Daoy (cell line): ENCODE measurements at places on chromosomes 12 and 14. TPM values are rescaled to one million over a fixed set of nuclear protein-coding genes. Genes with fewer than 3 reads are reported as not detected.

- no peak for DNase-seq
Measured at GRCh38 chr14:85978582-85979250, 448.8 kb downstream of the FLRT2 start.

OTOGL gene
- 1.0 and 1.4 TPM in 2 replicates for total RNA-seq

GRCh38 chr14:63046339-63047268 lies 1.3 kb upstream of the KCNH5 start:
- peak; percentile 3 for DNase-seq

GRCh38 chr14:39015964-39016577 lies 87.0 kb downstream of the SEC23A start:
- no peak for DNase-seq

DNA sequence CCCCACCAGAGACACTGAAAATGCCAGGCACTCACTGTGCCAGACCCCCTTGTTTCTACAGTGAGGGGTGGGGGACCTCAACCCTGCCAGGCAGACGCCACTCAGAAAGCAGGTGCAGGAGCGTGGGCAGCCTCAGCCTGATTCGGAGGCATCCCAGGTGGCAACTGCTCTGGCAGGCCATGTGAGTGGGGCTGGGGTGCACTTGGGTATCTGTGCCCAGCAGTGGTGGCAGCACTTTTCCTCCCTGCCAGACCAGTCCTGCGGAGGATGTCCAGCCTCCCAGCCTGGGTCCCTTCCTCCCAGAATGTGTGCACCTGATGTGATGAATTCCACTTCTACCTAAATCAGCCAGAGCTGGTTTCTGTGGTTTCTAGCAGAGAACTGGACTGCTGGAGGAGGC lies 13.4 kb upstream of the TTC7B start:
- DNase-seq = no peak

GRCh38 chr14:37116933-37117849 lies 55.2 kb downstream of the SLC25A21 start:
- DNase-seq = peak; percentile 83

GRCh38 chr12:80709811-80710726 lies 2.6 kb downstream of the MYF6 start:
- DNase-seq = peak; percentile 19

- DNase-seq = peak; percentile 26
Measured at GRCh38 chr14:70032447-70032846, 153.2 kb downstream of the SMOC1 start.

- peak; percentile 69 for DNase-seq
Measured at GRCh38 chr12:118120579-118121363, 15.2 kb upstream of the PEBP1 start.

DNA sequence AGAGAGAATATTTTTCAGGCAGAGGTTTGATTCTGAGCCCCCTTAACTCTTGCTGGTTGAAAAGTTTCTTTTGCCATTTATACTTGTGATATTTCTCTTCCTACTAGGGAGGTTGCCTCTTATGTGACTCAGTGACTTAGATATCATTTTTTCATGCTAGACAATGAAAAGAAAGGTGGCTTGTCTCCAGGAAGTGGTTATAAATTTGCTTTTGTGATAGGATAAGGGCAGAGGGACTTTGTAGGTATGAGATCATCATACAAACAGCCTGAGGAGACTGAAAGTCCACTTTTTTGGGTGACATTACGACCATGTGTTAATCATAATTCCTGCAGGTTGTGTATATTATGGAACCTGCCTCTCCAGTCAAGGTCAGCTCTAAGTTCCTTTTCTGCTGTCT lies 35.8 kb downstream of the ACSM4 start:
- no peak for DNase-seq

DNA sequence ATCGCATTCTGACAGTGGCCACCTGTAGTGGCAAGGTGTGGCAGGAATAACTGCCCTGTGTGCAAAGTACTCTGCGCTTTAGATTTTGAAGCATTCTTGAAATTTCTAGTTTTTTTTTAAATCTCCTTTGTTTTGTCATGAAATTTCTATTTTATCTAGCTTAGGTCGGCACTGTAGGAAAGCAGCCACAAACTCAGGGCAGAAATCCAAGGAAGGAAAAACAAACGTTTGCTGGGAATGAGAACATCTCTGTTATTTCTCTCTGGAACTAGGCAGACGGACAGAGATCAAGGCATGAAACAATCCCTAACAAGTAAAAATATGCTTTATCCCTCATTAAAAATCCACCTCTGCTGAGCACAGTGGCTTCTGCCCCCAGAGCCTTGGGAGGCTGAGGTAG lies 1.3 kb upstream of the NR2C1 start:
- no peak for DNase-seq

DNA sequence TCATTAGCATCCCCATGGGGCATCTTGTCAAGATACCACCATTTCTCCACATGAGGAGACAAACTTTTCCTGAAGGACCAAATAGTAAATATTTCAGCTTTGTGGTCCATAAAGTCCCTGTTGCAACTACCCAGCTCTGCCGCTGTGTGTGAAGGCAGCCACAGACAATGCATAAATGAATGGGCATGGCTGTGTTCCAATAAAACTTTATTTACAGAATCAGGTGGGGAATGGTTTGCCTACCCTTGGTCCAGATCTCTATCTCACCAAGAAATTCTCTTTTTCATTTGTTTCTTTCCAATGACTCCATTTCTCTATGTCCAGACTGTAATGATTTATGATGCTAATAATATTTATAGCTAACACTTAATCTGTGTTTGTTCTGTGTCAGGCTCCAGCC lies 409.3 kb upstream of the TBX3 start:
- DNase-seq = no peak

DNA sequence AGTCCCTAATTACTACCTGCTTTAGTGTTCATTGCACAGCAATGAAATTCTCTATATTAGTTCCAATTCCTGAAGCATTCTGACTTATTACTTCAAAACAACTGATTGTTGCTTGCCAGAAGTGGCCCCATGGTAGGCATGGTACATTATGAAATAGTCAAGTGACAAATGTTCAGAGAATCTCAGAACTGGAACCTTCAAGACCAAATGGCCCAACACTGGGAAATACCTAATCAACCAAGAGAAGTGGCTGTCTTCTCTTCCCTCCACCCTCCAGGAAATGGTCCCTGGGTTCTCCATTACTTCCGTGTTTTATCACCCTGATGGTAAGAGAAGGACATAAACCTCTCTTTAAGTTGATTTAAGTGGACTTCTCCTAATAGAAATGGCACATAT lies 49.9 kb downstream of the ITPR2 start:
- DNase-seq = no peak

RHEBL1 gene
- 6.3 and 11.0 TPM in 2 replicates for total RNA-seq

CDCA3 gene
- 107 TPM in 2 replicates for total RNA-seq

CREBL2 gene
- total RNA-seq = 7.7 and 8.2 TPM in 2 replicates

- DNase-seq = no peak
Measured at GRCh38 chr14:68075382-68076029, 255.9 kb downstream of the RAD51B start.

TMEM119 gene
- 0.57 and 1.1 TPM in 2 replicates for total RNA-seq

- no peak for DNase-seq
Measured at GRCh38 chr14:69683971-69684370, 72.6 kb downstream of the SUSD6 start.

GRCh38 chr14:30002859-30003258 lies 75.2 kb upstream of the PRKD1 start:
- no peak for DNase-seq

BATF gene
- not detected in 2 replicates for total RNA-seq

SLCO1C1 gene
- total RNA-seq = not detected in 2 replicates

TEX22 gene
- total RNA-seq = 0.29 and 1.3 TPM in 2 replicates

- no peak for DNase-seq
Measured at GRCh38 chr14:105859717-105860614, 333.6 kb downstream of the TMEM121 start.

- no peak for DNase-seq
Measured at GRCh38 chr12:43648636-43649035, 96.6 kb upstream of the ADAMTS20 start.

DNA sequence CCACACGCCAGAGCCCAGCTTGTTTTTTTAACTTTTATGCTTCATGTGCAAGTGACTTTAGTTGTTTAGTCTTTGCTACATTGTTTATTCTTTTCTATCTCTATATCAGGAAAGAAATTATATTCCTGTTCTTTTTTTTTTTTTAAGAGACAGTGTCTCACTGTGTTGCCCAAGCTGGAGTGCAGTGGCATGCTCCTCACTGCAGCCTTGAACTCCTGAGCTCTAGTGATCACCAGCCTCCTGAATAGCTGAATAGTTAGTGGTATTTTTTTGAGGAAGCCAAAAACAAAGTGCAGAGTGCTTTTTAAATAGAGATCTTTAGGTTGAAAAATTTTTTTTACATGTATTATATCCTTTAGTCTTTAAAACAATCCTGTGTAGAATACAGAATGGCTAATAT lies 58.2 kb downstream of the ETNK1 start:
- no peak for DNase-seq

- DNase-seq = peak; percentile 53
Measured at GRCh38 chr12:77725611-77726010, 105.1 kb upstream of the NAV3 start.

DNA sequence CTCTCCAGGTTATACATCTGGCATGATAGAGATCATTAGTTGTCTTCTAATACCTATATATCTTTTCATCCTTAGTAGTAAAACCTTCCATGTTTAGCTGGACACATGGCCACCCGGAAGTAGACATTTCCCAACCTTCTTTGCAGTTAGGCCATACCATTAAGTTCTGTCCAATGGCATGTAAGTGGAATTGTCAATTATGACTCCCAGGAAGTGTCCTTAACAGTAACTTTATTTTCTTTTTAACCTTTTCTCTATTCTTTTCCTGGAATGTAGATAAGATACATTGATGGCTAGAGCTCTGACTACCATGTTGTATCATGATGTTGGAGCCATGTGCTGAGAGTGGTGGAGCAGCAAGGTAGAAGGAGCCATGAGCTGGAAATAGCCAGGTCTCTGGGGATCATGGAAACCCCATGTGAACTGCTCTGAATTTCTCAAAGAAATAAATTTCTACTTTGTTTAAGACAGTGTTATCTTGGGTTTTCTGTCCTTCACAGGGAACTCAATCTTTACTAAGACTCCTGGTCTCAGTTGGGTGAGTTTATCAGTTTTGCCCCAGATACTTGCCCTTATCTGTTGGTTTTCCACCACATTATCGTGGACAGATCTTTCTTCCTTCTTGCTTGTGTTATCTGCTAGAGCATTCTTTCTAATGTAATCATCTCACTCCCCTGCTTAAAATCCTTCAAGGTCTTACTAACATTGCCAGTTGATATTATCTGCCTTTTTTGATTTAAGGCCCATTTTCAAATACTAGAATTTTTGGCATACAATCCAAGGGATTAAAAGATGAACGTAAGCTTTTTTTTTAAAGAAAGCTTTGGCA lies 5.1 kb upstream of the LTA4H start:
- DNase-seq = no peak

DNA sequence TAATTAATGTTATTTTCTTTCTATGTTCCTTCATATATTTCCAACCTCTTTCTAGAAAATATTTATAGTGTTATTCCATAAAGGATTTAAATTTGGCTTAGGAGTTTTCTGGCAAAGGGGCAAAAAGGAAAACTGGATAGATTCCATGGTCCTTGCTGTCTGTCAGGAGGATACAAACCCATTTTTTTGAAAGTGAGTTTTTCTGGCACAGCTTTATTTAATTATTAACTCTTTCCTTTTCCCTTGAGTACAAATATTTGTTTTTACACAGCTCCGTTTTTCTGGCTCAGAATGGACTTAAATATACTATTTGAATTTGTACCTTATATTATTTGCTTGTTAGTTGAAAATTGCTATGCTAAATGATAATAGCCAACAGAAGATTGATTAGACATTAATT lies 56.3 kb downstream of the MNAT1 start:
- no peak for DNase-seq

GRCh38 chr12:29521951-29522350 lies 24.5 kb upstream of the OVCH1 start:
- no peak for DNase-seq

CLEC7A gene
- not detected in 2 replicates for total RNA-seq

GRCh38 chr12:93758801-93759373 lies 81.7 kb downstream of the CRADD start:
- no peak for DNase-seq

- DNase-seq = no peak
Measured at GRCh38 chr12:116644806-116645205, 85.6 kb downstream of the MAP1LC3B2 start.

IL26 gene
- total RNA-seq = not detected in 2 replicates

- DNase-seq = peak; percentile 28
Measured at GRCh38 chr12:52715416-52715815, 12.1 kb upstream of the KRT77 start.

OR6C2 gene
- not detected in 2 replicates for total RNA-seq

DNA sequence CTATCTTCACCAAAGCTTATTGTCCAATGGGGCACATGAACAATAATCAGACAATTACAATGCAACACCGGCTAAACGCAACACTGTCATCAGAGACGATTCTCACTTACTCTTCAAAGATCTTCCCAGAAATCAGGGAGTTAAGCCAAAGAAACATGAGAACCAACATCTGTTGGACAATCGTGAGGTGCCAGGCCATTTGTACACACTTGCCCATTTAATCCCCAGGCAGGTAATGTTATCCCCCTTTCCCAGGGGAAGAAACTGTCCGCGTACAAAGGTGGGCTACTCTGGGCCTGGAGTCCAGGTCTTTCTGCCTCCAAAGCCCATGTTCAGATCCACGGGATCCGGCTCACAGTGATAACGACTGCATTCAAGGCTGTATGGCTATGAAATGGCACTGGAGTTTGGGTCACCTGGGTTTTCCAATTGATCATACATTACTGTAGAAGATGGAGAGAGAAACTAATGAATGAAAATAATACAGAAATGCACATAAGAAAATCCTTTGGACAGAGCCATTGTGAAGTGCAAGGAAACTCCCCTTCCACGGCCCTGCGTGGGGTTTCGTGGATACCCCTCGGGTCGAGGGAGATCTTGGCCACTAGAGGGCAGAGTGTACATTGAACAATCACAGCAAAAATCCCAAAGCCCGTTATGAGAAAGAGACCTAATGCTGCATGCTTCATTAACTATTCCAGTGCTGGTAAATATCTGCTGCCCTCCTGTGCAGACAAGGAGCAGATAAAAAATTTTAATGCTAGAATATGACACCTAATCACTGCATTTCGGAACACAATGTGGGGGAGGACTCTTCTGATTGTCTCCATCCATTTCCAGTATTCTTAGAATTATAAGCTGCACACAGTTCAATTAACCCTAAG lies 111.4 kb downstream of the EGLN3 start:
- DNase-seq = peak; percentile 41
